Psoas muscle (tissue), 8 donors: ENCODE measurements at places on chromosomes 1 and 21. TPM values are rescaled to one million over a fixed set of nuclear protein-coding genes. Genes with fewer than 3 reads are reported as not detected.
A peak's percentile ranks its signal among the peaks of the same experiment; 100 is the strongest.

DNA sequence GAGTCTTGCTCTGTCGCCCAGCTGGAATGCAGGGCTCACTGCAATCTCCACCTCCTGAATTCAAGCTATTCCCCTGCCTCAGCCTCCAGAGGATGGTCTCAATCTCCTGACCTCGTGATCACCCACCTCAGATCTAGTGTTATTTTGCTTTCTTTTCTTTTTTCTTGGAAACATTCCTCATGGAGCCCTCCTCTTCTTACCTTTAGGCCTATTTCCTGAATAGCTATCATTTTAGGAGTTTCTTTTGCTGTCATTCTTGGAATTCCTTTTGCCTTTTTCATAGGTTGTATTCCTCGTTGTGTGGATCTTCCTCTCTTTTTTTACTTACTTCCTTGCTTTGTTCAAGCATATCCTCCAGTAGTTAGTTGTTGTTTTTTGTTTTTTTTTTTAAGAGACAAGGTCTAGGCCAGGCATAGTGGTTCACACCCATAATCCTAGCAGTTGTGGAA lies 173.8 kb downstream of the RASAL2 start:
- H3K27ac ChIP-seq: no peak overlapping the region
- H3K27me3 ChIP-seq: no peaks in the 10 kb centered on the region
- DNase-seq: no peak
- no peak overlapping the region for H3K4me3 ChIP-seq

- no peak for DNase-seq
- no peaks in the 10 kb centered on the region for H3K27me3 ChIP-seq
- H3K27ac ChIP-seq: peak overlapping the region; percentile 4
- no peaks in the 10 kb centered on the region for H3K36me3 ChIP-seq
Observed at GRCh38 chr1:64514197-64514765, 44.4 kb downstream of the CACHD1 start.

DNA sequence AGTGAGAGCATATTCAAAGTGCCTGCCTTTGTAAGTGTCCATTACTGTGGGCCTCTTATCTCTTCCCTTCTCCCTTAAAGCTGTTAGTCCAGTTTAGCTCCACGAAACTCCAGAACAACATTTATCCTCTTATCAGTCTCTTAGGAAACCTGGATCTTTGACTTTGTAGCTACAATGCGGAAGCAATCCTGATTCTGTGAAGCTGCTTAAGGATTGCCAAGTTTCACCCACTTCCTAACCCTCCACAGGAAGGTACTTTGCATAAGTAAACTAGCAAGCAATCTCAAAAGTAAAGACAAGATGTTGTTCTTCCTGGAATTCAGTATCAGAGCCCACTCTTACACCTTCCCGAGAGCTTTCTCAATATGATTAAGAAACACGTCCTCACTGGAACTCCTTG lies 164.9 kb upstream of the USP25 start:
- no peak overlapping the region for H3K27ac ChIP-seq
- H3K4me1 ChIP-seq: no peaks in the 10 kb centered on the region
- H3K36me3 ChIP-seq: no peaks in the 10 kb centered on the region
- DNase-seq: no peak
- H3K27me3 ChIP-seq: no peaks in the 10 kb centered on the region
- H3K4me3 ChIP-seq: no peak overlapping the region

DNA sequence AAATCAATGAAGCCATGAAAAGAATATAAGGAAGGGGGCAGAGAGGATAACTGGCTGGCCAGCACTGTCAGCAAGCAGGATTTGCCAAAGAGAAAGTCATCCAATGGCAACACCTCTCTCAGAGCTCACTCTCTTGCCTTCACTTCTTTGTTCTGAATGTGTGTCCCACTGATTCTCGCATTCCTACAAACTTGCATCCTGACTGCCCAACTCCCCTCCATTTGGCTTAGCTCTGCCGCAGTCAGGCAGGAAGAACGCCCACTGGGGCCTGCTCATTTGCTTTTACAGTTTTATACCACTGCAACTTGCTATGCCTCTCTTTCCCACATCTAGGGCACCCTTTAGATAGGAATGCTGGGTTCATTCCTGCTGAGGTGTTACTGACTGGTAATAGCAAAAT lies 364.2 kb upstream of the ST6GALNAC5 start:
- no peaks in the 10 kb centered on the region for H3K4me1 ChIP-seq
- no peaks in the 10 kb centered on the region for H3K27me3 ChIP-seq
- H3K36me3 ChIP-seq: no peaks in the 10 kb centered on the region
- no peak overlapping the region for H3K4me3 ChIP-seq
- no peak for DNase-seq

- H3K4me1 ChIP-seq: peaks cover 3% of the 10 kb centered on the region
- DNase-seq: peak; percentile 47
- H3K36me3 ChIP-seq: no peaks in the 10 kb centered on the region
- peak overlapping the region; percentile 59 for H3K27ac ChIP-seq
- no peaks in the 10 kb centered on the region for H3K27me3 ChIP-seq
Observed at GRCh38 chr21:42467140-42467983, 28.7 kb downstream of the RSPH1 start.

GRCh38 chr1:85319491-85319890 lies 43.1 kb upstream of the BCL10 start:
- H3K4me3 ChIP-seq: no peak overlapping the region
- H3K27ac ChIP-seq: no peak overlapping the region
- peaks cover 18% of the 10 kb centered on the region for H3K4me1 ChIP-seq
- no peaks in the 10 kb centered on the region for H3K27me3 ChIP-seq
- no peak for DNase-seq

DNA sequence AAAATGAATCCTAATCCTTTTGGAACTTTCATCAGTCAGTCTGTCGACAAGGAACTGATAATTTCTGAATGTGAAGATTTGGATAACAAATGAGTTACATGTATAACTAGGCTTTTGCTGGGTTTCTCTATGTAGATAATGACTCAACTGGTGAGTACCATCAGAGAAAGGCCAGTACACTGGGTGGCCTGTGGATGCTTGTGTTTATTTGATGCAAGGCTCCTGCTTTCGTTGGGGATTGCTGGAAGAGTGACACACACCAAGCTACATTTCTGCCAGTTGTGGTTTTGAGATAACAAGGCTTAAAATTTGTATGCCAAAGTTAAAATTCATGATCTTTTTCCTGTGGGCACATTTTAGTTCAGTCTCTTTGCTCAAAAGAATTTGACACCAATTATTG lies 115.7 kb upstream of the UBE2U start:
- DNase-seq: no peak
- no peaks in the 10 kb centered on the region for H3K36me3 ChIP-seq
- peaks cover 4% of the 10 kb centered on the region for H3K4me1 ChIP-seq
- no peak overlapping the region for H3K4me3 ChIP-seq

DNA sequence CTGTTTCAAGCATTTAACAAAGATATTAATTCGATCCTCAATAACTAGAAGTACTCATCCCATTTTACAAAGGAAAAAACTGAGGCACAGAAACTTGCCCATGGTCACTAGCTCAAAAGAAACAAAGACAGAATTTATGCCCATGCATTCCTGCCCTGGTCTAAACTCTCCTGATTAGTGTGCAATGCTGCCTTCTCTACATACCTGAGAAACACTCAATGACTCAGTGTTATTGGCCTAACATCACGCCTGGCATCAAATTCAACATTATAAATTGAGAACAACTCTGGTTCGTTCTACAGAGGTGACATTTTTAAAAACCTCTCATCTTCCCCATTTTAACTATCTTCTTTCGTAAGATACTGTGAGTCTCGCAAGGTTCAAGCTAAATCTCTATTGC lies 5.2 kb downstream of the APP start:
- DNase-seq: no peak
- H3K27ac ChIP-seq: no peak overlapping the region
- no peak overlapping the region for H3K4me3 ChIP-seq
- peaks cover 4% of the 10 kb centered on the region for H3K4me1 ChIP-seq
- no peaks in the 10 kb centered on the region for H3K36me3 ChIP-seq
- no peaks in the 10 kb centered on the region for H3K27me3 ChIP-seq

TNN gene
- total RNA-seq: not detected

TACSTD2 gene
- total RNA-seq: 0.17 TPM

OR6N1 gene
- not detected for total RNA-seq
